Natural killer cell treated with Interleukin-12 subunit alpha and Interleukin-12 subunit beta and Interleukin-15 and Interleukin-18, amount 100 ng/mL, for 72 hours (primary cell): ENCODE measurements at places on chromosomes 7 and 10.

- DNase-seq: no peak
Measured at GRCh38 chr7:146661435-146661834, 544.8 kb downstream of the CNTNAP2 start.

DNA sequence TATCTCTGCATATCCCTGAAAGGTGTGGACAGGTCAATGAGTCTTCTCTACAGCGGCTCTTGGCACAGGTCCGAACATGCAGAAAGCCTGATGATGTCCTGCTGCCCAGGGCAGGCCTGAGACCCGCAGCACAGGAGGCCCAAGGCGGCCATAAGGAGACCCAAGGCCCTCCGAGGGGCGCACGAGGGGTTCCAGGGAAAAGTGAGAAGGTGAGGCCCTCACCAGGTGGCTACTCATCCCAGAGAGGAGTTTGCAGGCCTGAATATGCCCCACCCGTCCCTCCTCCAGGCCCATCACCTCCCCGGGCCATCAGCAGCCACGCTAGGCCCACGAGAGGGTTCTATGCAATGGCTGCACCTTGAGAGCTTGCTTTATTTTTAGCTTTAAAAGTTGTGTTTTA is 173.4 kb upstream of the RHEB start:
- DNase-seq: no peak

DNA sequence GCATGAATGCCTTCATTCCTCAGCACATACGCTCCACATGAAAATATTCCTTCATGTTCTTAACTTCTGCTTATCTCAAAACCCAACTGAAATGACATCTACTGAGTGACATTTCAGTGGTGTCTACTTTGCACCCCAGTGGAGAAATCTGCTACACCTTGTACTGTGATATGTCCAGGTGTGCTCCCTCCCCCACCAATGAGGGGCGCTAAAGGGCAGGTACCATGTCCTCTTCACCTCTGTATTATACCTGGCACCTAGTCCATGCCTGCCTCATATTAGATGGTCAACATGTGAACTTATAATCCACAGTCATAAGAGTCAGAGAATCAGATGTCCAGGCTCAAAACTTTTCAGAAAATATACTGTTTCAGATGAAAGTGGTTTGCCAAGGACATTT is 2.1 kb downstream of the PAXIP1 start:
- DNase-seq: no peak

- DNase-seq: no peak
Measured at GRCh38 chr7:25253714-25254113, 25.4 kb upstream of the NPVF start.

DNA sequence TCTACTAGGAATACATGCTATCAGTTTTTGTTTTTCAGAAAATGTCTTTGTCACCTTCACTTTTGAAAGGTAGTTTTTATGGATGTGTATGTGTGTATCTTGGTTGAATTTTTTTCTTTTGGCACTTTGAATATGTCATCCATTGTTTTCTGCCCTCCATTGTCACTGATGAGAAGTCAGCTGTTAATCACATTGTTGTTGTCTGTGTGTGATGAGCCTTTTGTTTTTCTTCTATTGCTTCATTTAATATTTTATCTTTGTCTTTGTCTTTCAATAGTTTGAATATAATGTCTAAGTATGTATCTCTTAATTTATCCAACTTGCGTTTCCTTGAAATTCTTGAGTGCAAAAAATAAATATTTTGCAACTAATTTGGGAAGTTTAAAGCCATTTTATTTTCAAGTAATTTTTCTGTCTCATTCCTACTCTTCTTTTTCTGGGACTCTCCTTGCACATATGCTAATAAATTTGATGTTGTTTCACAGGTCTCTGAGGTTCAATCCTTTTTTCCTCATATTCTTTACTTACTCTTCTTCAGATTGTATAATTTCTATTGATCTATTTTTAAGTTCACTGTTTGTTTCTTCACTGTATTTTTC is 546.9 kb upstream of the GHITM start:
- no peak for DNase-seq

DNA sequence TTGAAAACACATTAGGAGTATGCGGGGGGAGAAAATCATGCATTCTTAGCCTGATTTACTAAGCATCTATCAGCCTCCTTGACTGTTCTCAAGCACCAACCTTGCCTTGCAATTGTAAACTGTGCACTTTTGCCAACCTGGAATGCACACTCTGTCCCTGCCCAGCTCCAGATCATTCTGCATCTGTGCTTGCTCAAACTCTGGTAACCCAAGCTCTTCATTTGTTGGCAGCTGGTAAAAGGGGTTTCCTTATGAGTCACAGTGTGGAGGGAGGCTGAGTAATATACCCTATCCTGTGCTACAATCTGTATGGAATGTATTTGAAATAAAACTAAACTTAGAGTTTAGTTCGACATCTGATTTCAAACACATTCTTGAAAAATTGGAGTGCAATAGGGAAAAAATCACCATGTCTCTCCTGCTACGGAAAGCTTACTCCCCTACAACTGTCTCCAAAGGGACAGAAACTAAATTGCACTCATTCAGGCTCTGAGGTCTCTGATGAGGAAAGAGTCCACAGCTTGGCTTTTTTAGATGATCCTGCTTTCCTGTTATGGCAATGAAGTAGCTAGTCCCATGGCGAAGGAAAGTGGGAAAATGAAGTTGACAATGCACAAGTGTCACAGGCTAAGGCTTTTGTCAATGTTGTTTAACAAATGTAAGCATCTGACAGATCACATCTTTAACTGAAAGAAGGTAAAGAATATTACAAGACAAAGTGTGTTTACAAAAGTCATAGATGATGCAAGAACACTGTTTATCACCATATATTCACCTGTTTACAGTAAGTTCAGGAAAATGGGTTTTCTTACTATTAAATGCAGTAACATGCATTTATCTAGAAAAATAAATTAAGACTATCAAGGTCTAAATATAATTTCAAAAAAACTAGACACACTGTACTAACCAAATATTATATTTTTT is 61.9 kb downstream of the TES start:
- DNase-seq: no peak

DNA sequence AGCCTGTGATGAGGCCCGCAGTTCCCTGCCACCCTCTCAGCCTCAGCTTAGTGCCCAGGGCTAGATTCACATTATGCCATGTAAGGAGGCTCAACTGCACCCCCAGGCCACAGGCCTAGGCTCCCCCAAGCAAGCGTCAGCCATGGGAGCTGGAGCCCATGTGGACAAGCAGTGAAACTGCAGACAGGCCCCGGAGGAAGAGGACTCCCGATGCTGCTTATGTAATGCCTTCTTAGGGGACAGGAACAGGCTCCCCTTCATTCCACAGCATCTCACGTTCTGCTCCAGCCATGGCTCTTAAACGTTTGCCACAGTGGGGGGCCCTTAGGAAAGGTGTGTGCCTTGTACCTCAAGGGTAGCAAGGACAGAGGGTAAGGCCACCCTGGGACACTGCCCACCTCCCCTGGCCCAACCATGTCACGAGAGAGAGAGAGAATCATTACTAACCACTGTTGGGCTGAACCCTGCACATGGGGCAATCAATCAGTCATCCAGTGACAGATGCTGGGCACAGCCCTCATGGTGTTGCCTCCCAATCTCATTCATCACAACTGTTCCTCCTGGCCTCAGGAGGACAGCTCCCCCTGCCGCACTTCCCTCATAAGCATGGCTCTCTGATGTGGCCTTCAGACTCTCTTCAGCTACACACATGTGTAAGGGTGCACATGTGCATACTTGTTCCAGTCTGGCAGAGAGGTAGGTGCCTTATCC is 263.0 kb downstream of the GRID1 start:
- DNase-seq: no peak

- no peak for DNase-seq
Measured at GRCh38 chr7:121510858-121511482, 114.9 kb upstream of the FAM3C start.
